ENCODE measurements at places on chromosomes 3 and 15.

- DNase-seq, result no peak
Observed at GRCh38 chr15:97915261-97915660, 45.2 kb upstream of the ARRDC4 start.

- DNase-seq, result no peak
Observed at GRCh38 chr3:142047021-142047369, 102.3 kb downstream of the TFDP2 start.

DNA sequence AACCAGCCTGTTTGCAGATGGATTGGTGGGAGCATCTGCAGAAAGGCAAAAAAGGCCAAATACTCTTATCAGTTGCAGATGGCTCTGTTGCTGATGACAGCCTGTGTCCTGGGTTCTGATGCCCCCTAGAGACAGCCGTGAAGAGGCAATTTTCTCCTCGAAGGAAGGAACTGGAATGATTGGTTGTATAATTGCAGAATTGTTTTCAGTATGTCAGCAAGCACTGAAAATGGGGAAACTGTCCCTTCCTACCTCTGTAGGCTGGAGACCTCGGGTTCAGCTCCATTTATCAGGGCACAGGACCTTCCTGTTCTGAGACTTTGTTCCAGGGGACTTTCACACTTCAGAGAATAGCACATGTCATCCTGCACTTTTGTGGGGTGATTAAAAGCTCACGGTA, 103.0 kb downstream of the PGPEP1L start:
- DNase-seq, result no peak

DNA sequence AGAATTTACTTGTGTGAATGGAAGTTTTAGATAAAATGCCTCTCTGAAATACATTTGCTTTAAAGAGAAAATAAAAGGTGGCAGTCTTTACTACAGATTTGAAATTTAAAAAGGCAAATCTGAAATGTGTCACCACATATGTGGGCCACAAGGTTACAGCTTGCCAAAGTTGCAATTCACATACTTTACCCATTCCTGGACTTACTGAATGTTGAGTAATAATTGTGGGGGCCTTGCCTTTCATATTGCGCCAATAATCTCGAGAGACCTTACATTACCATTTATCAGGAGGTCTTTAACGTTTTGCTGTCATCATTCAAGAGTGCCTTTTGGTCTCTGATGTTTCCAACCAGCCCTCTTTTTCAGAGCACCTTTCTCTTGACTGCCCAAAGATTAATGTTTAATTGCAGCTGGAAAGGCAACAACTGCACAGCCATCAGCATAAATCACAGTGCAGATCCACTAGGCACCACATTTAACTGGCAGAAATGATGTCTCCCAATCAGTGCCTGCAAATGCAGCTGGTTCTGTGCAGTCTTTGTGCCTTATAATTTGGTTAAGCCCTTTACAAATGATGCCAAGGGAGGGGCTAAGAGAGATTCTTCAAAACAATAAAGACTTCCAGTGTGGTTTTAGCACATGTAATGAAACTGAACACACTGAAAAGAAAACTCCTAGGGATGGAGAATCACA, 206.8 kb downstream of the MAGI1 start:
- no peak for DNase-seq

- no peak for DNase-seq
Observed at GRCh38 chr3:69191516-69191915, 69.1 kb upstream of the LMOD3 start.

GRCh38 chr15:47587940-47588802, 129.1 kb upstream of the SEMA6D start:
- no peak for DNase-seq

GRCh38 chr15:70035051-70035718, 62.5 kb downstream of the TLE3 start:
- no peak for DNase-seq

DNA sequence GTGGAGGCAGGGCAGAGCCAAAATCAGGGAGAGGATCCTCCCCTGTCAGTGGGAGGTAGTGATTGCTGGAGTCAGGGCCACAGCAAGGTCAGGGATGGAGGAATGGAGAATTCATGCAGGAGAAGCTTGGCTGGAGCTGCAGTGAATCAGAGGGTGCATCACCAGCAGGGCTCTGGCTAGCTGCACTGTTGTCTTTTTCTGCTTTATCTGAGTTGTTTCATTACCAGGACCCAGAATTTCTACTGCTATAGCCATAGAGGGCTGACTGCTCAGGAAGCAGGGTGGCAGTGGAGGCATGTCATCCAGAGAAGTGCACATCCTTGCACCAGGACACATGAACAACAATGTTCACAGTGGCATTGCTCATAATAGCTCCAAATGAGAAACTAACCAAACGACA, 113.5 kb upstream of the GALNT15 start:
- DNase-seq, result no peak

Measured in DMS153 (cell line).